ENCODE measurements at places on chromosomes 4 and X.
A peak's percentile ranks its signal among the peaks of the same experiment; 100 is the strongest.

GRCh38 chr4:21367567-21367966, 581.0 kb downstream of the KCNIP4 start:
- H3K36me3 ChIP-seq: no peaks in the 10 kb centered on the region
- DNase-seq: no peak
- H3K4me1 ChIP-seq: no peaks in the 10 kb centered on the region
- H3K4me3 ChIP-seq: no peak overlapping the region

DNA sequence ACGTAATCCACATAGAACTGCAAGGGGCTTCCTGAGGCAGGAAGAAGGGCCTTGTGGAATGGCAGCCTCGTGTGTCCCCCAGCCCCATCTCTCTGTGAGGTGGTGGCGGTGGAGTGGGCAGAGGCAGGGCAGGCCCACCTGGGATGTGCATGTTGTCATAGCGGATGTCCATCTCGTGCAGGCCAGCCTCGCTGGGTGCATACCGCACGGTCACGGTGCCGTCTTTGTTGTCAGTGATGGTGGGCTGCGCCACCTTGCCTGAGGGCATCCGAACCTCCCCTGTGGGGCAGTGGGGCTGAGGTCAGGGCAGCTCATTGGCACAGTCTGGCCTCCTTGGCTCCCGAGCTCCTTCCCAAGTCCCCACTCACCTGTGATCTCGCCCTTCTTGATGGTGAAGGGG, 20.4 kb downstream of the FLNA start:
- no peaks in the 10 kb centered on the region for H3K4me1 ChIP-seq
- peak overlapping the region; percentile 24 for H3K27ac ChIP-seq
- H3K36me3 ChIP-seq: peaks cover 91% of the 10 kb centered on the region
- DNase-seq: peak; percentile 31
- no peak overlapping the region for H3K4me3 ChIP-seq
- H3K27me3 ChIP-seq: no peaks in the 10 kb centered on the region

GRCh38 chr4:72582853-72583252, 13.8 kb upstream of the ADAMTS3 start:
- no peaks in the 10 kb centered on the region for H3K4me1 ChIP-seq
- H3K4me3 ChIP-seq: no peak overlapping the region
- no peak overlapping the region for H3K27ac ChIP-seq
- no peaks in the 10 kb centered on the region for H3K27me3 ChIP-seq

DNA sequence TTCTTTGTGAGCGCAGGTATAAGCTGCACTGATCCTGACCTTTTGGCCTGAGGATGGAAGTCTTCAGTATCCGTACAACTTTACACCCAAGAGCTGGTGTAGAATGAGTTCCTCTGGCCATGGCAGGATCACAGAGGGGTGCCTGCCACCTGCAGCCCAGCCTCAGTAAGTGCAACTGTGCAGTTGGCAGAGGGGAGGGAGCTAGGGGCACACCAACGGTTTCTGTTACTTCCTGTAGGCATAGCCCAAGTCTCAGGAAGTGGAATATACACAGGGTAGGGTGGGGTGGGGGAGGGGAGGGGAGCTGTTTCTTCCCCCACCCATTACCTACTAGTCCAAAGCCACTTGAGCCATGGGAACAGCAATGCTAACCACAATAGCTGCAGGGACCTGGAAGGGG, 85.4 kb upstream of the GBA3 start:
- H3K4me3 ChIP-seq: no peak overlapping the region
- no peak for DNase-seq
- H3K36me3 ChIP-seq: no peaks in the 10 kb centered on the region
- H3K27me3 ChIP-seq: no peaks in the 10 kb centered on the region

DNA sequence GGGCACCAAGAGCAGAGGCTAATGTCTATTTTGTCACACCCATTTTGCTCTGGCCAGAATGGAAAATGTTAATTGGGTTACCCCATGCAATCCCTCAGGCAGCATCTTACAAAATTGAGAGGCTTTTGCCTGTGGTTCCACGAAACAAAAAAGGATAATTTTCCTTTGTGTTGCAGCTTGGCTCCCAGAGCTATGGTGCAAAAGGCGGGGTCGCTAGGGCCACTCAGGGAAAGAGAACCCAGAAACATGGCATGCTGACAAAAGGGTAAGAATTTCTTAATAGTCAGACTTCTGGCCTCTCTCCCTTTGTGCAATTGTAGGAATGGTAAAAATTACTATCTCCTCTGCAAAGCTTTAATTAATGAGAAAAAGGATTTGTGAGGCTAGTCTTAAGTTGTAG, 119.6 kb upstream of the BANK1 start:
- H3K4me1 ChIP-seq: no peaks in the 10 kb centered on the region
- no peak for DNase-seq
- no peak overlapping the region for H3K4me3 ChIP-seq
- no peaks in the 10 kb centered on the region for H3K36me3 ChIP-seq

GRCh38 chr4:142339053-142339452, 507.0 kb downstream of the INPP4B start:
- no peak for DNase-seq
- H3K4me3 ChIP-seq: no peak overlapping the region
- H3K27ac ChIP-seq: no peak overlapping the region
- no peaks in the 10 kb centered on the region for H3K4me1 ChIP-seq
- no peaks in the 10 kb centered on the region for H3K27me3 ChIP-seq
